CD4-positive, alpha-beta T cell treated with Interleukin-6 at 100 ng/mL for 8 hours (primary cell): ENCODE measurements at places on chromosomes 16 and 17.

- no peak for DNase-seq
These were observed 114.4 kb downstream of the GRIN2A start for GRCh38 chr16:10067835-10068234.

- DNase-seq, result no peak
These were observed 15.4 kb upstream of the RMI2 start for GRCh38 chr16:11329891-11330290.

GRCh38 chr17:78819402-78819801, 21.2 kb downstream of the USP36 start:
- no peak for DNase-seq

- DNase-seq, result no peak
These were observed 364.9 kb upstream of the PMFBP1 start for GRCh38 chr16:72536723-72537435.

DNA sequence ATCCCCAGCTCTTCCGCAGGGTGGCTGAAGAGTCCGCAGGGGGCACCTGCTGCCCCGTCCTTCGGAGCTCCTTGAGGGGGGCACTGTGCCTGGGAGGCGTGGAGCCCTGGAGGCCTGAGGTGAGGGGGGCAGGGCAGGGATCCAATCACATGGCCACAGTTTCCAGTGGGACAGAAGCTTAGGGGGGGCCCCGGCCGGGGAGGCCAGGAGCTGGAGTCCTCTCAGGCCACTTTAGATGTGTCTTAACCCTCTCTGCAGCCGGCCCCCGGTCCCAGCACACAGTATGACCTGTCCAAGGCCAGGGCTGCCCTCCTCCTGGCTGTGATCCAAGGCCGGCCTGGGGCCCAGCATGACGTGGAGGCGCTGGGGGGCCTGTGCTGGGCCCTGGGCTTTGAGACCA, 10.8 kb downstream of the ZNF213 start:
- no peak for DNase-seq

DNA sequence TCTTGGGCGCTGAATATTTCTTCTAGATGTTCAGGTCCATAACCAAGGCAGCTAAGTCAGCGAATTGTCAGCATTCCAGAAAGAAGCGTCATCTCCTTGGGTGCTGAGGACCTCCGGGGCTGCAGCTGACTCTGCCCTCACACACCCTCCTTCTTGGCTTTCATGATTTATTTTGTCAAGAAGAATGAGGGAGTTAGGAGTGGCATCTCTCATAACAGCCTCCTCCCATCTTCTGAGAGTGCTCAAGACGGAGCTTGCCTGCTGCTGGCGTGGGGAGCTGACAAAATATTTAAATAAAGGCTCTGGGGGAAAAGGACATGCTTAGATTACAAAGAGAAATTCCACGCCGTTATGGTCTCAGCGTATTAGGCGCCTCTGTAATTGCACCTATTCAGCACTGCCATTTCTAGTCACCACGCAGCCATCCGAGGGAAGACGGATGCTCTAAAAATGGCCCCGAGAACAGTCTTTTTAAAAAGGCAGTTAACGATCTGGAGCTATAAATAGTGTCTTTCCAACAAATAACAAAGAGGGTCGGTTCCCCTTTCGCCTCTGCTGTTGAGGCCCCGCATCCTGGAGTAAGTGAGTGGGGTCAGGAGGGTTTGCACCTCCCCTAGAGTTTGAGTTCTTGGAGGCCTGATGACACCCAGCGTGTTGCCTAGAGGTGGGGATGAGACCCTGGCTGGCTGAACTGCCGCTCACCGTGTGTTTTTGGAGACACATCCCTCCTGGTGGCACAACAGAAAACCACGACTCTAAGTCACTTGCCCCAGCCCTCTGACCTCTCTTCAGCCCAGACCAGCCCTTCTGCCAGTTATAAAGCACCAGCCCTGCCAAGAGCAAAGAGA, 187.0 kb downstream of the CCDC182 start:
- no peak for DNase-seq

GRCh38 chr16:1696863-1697262, 9.1 kb upstream of the MAPK8IP3 start:
- DNase-seq, result no peak

DNA sequence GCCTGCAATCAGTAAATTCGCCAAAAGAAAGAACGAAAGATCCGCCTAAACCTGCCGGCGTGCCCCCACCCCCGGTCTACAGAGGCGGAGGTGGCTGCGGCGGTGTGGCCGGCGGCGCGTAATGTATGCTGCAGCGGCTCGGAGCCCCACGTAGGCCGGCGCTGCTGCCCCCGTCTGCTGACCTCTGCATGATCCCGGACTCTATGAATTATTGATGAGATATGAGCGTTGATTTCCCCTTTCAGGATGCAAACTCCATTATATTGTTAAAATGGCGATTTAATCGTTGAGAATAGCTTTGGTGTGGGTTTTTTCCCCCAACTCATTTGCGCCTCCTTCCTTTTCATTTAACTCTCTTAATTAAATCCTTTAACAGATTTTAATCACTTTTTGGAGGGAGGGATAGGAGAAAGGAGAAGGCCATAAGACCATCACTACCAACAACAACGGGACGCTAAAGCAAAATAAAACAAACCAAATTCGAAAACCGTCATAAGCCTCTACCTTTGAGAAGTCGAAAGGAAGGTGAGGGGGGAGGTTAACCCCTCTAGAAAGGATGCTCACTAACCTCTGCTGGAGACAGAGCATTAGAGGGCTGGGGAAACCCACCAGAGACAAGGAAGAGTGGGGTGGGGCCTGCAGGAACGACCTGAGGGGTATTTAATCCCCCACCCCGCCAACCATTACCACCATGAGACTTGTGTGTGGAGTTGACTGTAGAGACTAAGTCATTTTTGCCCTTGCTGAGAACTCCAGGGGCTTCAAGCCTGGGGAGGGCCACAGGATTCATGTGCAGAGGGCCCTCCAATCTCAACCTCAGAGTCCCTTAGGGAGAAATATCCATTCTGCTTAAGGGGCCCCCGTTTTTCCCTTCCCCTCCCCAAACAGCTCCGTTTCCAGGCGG, 3.4 kb downstream of the HOXB3 start:
- no peak for DNase-seq

- no peak for DNase-seq
These were observed 673 bp upstream of the CHD9 start for GRCh38 chr16:53053967-53054669.

DNA sequence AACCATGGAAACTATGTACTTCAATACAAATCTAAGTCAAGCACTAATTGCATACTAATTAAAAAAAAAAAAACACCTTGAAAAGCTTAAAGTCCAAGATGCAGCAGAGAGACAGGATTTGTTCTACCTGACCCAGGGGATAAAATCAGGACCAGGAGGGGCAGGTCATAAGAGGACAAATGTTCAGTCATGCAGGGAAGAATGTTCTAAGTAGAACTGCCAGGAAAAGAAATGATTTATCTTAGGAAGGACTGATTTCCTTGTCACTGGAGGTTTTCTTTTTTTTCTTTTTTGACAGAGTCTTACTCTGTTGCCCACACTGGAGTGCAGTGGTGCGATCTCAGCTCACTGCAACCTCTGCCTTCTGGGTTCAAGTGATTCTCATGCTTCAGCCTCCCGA, 9.1 kb upstream of the GHDC start:
- DNase-seq, result no peak

- no peak for DNase-seq
These were observed 193.9 kb upstream of the PIRT start for GRCh38 chr17:11031787-11032186.

- no peak for DNase-seq
These were observed 19.9 kb downstream of the CEP295NL start for GRCh38 chr17:78883089-78883532.

GRCh38 chr16:75237398-75238131, 13.9 kb downstream of the BCAR1 start:
- no peak for DNase-seq

- no peak for DNase-seq
These were observed 5.6 kb downstream of the ITGA2B start for GRCh38 chr17:44383861-44384260.

DNA sequence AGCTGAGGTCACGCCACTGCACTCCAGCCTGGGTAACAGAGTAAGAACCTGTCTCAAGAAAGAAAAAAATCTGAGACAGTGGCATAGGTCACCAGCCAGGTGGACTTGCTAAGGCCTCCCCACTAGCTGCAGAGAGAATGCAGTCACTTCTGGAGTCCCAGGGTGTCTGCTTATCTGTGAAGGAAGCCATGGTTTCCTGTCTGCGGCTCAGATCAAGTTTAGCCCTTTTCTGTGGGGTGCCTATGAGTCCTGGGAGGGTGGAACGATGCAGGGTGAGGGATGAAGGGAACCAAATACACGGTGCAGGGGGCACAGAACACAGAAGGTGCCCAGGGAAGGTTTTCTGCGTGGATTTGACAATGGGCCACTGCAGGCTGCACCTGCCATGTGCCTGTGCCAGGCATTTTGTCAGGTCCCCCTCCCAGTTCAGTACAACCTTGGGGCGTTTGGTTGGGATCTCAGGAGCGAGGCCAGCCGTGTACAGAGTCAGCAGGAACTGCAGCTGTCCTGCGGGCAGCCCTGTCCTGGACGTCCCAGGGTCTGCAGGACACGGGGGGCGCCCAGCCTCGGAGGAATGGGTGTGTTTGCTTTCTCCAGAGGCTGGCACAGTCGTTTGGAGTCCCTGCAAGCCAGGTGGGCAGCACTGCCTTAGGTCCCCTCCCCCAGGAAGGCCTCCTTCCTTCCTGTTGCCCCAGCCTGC, 41.8 kb downstream of the RAB11FIP4 start:
- peak; percentile 60 for DNase-seq

GRCh38 chr17:63561819-63562218, 11.5 kb downstream of the DCAF7 start:
- DNase-seq, result no peak

GRCh38 chr17:51813140-51813783, 345.3 kb downstream of the CA10 start:
- DNase-seq, result no peak

GRCh38 chr16:68973611-68974120, 130.3 kb downstream of the TANGO6 start:
- no peak for DNase-seq

DNA sequence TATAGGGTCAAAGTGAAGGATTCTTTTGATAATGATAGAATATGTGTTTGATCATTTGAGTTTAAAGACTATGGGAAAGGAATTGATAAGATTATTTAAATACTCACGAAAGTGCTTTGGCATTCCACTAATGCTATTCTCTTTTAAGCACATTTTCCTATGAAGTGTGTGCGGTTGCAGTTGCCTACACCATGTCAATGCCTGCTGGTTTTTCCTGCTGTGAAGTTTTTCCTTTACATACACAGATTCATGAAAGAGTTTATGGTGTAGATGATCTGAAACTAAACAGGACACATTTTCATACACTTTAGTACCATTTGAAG, 78.7 kb downstream of the VMP1 start:
- DNase-seq, result no peak

DNA sequence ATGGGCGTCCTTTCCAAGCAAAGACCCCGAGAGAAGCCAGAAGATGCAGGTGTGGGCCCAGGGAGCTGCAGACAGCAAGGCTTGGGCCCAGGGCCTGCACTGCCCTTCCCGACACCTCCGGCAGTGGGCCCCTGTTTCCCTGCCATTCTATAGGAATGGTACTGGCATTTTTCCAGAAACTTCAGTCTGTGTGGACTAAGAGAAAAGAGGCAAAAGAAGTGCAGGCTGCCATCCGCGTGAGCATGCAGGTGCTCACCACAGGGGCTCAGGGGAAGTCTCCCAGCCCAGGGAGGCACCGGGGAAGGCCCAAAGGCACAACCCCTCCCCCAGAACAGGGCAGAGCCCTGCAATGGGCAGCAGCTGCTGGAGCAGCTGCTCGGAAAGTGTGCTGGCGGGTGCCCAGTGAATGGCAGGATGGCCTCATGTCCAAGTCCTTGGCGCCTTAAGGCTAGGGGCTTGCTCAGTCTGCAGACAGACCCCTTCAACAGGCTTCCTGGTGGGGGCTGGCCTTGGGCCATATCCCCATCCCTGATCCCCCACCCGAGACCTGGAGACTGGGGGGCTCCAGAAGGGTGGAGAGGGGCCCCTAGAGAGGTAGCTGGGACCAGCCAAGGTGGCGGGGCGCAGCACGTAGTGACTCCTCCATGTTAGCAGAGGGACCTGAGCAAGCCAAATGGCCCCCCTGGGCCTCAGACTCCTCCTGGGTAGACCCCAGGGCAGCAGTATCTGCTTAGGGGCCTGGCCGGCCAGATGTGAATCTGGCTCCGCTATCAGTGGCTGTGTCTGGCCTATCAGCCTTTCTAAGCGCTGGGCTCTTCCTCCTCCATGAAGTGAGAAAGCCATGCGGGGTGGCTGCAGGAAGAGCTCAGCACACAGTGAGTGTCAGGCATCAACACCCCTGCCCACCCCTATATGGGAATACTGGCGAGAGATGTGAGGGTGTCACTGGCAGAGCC, 6.7 kb upstream of the TPPP3 start:
- DNase-seq, result no peak

DNA sequence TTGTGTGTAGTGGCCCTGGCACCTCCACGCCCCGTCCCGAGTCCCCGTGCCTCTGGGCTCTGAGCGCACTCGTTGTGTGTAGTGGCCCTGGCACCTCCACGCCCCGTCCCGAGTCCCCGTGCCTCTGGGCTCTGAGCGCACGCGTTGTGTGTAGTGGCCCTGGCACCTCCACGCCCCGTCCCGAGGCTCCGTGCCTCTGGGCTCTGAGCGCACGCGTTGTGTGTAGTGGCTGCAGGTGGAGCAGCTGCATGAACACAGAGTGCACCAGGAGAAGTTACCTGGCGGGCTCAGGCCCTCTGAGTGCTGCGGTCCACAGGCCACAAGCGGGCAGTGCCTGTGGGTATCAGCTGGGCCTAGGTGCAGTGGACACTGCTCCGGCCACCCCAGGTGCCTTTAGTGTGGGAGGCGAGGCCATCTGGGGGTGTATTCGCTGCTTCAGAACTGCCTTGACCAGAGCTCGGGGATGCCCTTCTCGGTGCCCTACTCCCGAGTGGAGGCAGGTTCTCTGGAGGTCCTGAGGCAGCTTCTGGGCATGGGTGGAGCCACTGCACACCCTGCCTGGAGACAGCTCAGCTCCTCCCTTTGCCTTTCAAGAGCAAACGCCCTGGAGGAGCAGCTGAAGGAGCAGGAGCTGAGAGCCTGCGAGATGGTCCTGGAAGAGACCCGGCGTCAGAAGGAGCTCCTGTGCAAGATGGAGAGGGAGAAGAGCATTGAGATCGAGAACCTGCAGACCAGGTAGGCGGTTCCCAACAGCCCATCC, 17.3 kb upstream of the CAPN15 start:
- no peak for DNase-seq

- DNase-seq, result no peak
These were observed 194.7 kb downstream of the XYLT1 start for GRCh38 chr16:17276010-17276530.

- no peak for DNase-seq
These were observed 4.3 kb upstream of the ZNF750 start for GRCh38 chr17:82843904-82844680.

- no peak for DNase-seq
These were observed 132.3 kb upstream of the FAM20A start for GRCh38 chr17:68733241-68734176.
